Stimulated activated CD4-positive, alpha-beta T cell treated with anti-CD3 and anti-CD28 coated beads, Interleukin-15, amount 100 ng/mL, for 1 hour (primary cell): ENCODE measurements at places on chromosomes 13 and 19.

- no peak for DNase-seq
These were observed 20.1 kb downstream of the TLE2 start for GRCh38 chr19:3008994-3009393.

- no peak for DNase-seq
These were observed 239.0 kb downstream of the RGCC start for GRCh38 chr13:41696163-41697003.

GRCh38 chr13:60150538-60150937 is 13.2 kb downstream of the DIAPH3 start:
- DNase-seq, result no peak

- DNase-seq, result no peak
These were observed 59.3 kb upstream of the WDFY2 start for GRCh38 chr13:51524829-51525566.

- no peak for DNase-seq
These were observed 9.4 kb downstream of the ZNF546 start for GRCh38 chr19:40006273-40006691.

- DNase-seq, result no peak
These were observed 57.7 kb upstream of the LDLR start for GRCh38 chr19:11031421-11032070.

- DNase-seq, result no peak
These were observed 90.2 kb downstream of the KCTD12 start for GRCh38 chr13:76795701-76796695.

DNA sequence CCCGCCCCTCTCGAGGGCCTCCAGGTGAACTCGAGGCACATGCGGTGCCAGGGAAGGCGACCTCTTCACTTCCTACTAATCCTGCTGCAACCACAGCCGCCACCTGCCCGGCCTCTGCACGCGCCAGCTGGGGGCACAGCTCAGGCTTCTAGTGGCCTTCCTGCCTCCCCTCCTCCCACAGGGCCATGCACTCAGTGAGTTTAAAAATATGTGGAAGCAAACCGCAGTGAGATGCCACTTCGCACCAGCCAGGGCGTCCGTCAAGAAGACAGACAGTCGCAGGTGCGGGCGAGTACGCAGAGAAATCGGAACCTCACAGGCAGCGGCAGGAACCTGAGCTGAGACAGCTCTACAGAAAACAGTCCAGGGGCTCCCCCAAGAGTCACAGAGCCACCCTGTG is 10.4 kb downstream of the LMNB2 start:
- no peak for DNase-seq

DNA sequence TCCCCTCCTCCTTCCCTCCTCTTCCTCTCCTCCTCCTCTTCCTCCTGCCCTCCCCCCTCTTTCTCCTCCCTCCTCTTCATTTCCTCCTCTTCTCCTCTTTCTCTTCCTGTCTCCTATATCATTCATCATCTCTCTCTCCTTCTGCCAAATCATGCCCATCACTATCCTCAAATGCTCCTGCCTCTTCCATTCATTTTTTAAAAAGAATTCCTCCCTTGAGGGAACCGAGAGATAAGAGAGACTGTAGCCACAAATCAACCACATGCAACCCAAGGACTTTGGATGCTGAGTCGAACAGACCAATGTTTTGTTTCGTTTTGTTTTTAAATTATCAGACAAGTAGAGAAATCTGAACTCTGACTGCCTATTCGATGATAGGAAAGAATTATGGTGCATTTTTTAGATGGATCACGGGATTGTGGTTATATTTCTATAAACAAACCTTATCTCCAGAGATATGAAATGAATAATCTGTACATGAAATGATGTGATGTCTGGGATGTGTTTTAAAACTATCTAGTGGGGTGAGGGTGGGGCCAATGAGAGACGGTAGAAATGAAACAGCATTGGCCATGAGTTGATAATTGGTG is 9.5 kb upstream of the ZNF541 start:
- no peak for DNase-seq

DNA sequence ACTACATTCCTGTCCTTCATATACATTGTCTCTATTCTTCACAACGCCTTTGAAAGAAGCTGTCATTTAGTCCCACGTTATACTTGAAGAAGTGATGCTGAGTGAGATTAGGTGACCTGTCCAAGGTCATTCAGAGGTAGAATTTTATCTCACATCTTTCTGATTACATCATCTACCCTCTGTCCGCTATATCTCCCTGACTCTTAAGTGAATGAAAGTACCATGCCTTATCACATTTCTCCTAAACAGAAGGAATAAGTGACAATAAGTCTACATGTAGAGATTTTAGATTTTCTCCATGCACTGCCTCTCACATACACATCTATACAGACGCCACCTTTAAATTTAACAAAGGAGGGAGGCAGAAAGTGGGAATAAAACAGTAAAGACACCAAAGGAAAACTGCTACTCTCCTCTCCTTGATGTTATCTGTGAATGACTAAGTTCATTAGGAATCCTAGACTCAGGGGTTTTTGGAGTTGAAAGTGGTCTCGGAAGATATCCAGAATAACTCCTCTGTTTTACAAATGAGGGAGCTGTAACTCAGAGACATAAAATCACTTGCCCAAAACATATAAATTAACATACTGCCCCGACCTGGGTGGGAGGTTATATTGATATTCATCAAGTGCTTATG is 4.9 kb upstream of the CLDN10 start:
- DNase-seq, result no peak
